CD4-positive, alpha-beta T cell treated with Interleukin-6 for 4 hours (primary cell): ENCODE measurements at places on chromosomes 13 and 19.

- no peak for DNase-seq
These were observed 139.7 kb downstream of the VWA8 start for GRCh38 chr13:41821238-41821594.

- no peak for DNase-seq
These were observed 14.4 kb downstream of the FOXO1 start for GRCh38 chr13:40651866-40652587.

- DNase-seq, result no peak
These were observed 120.5 kb downstream of the KATNAL1 start for GRCh38 chr13:30186634-30187415.

GRCh38 chr19:33697766-33698165, 76.0 kb downstream of the CHST8 start:
- DNase-seq, result no peak

- DNase-seq, result no peak
These were observed 33.7 kb downstream of the SIAH3 start for GRCh38 chr13:45817833-45818232.

DNA sequence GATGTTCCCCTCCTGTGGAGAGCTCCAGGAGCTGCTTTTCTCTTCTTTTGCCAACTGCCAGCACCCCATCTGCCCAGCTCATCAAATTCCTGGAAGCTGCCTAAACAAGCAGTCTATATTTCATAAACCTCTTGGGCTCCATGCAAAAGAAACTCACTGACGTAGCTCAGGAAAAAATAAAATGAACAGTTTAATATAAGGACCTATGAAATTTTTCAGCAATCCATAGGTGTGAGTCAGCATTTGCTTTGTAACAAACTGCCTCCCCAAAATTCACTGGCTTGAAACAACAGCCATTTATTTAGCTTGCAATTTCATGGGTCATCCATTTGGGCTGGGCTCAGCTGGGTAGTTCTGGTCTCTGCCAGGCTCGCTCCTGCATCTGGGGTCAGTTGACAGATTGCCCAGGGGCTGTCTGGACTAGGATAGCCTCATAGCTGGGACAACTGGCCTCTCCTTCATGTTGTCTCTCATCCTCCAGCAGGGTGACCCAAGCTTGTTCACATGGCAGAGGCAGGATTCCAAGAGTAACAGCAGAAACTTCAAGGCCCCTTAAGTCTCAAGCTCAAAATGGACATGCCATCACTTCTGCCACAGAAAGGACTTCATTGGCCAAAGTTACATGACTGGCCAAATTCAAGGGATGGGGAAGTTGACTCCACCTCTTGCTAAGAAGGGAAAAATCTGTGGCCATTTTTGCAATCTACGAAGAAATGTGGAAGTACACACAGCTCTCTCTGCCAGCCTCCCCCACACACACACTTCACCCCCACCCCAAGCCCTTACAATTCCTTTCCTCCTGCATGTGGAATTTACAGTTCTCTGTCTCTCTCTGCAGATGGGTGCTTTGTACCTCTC, 7.9 kb upstream of the PVR start:
- no peak for DNase-seq

DNA sequence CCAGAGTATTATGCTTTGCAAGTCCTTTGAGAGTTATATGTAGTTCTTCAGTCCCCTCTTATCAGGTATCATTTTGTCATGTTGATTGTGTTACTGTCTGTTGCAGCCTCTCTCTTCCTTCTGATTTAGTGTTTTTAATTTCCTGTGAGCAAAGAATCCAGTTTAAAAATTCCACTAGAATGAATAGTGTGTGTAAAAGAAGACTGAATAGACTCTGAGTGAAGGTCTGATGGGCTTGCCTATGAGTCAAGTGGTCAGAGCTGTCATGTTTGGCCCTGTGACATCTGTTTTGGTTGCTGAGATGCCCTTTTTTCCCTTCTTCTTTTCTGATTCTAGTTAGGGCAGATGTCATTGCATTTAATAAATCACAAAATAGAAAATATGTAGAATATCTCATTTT, 23.3 kb upstream of the KCTD4 start:
- DNase-seq, result no peak

DNA sequence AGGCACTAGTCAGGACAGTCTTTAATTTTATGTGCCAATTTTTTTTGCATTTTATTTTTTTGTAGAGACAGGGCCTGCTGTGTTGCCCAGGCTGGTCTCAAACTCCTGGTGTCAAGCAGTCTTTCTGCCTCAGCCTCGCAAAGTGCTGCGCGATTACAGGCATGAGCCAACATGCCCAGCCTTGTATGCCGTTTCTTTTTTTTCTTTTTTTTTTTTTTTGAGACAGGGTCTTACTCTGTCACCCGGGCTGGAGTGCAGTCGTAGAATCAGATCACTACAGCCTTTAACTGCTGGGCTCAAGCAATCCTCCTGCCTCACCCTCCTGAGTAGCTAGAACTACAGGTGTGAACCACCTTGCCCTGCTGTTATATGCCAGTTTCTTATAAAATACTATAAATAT, 26.4 kb downstream of the BORA start:
- DNase-seq, result no peak

DNA sequence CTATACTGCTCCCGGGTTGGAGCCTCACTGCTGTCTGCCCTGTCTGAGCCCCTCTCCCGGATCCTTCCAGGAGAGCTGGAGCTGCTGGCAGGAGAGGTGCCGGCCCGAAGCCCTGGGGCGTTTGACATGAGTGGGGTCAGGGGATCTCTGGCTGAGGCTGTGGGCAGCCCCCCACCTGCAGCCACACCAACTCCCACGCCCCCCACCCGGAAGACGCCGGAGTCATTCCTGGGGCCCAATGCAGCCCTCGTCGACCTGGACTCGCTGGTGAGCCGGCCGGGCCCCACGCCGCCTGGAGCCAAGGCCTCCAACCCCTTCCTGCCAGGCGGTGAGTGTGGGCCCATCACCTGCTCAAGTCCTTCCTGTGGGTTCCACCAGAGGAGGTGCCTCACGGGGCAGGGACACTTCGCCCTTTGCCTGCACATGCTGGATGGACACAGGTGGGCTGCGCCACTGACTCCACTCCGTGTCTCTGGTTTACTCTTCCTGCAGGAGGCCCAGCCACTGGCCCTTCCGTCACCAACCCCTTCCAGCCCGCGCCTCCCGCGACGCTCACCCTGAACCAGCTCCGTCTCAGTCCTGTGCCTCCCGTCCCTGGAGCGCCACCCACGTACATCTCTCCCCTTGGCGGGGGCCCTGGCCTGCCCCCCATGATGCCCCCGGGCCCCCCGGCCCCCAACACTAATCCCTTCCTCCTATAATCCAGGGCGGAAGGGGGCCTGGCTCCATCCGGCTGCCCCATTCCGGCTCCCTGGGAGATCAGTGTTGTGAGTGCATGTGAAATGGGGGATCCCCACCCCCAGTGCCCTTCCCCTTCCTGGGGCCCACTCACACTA, 19.8 kb downstream of the EPN1 start:
- no peak for DNase-seq

DNA sequence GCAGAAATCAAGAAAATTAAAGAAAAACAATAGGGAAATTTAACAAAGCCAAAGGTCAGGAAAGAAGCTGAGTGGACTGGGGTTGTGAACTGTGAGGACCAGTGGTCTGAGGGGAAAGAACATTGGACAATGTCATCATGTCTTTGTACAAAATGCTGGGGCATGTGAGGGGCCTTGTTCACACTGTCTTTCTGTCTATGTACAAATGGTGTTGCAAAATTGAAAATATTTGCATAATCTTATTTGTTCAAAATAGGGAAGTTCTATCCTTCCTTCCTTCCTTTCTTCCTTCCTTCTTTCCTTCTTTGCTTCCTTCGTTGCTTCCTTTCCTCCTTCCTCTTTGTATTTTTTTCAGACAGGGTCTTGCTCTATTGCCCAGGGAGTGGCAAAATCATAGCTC, 79.2 kb upstream of the SCEL start:
- DNase-seq, result no peak

- DNase-seq, result no peak
These were observed 23.5 kb downstream of the ACTN4 start for GRCh38 chr19:38670921-38671398.

GRCh38 chr13:109703250-109703649, 83.1 kb downstream of the IRS2 start:
- DNase-seq, result no peak
